ENCODE measurements at places on chromosomes 3 and 15.

GRCh38 chr3:49534581-49535441, 19.5 kb upstream of the BSN start:
- no peak for DNase-seq

- no peak for DNase-seq
These were observed 11.0 kb downstream of the LYSMD2 start for GRCh38 chr15:51726302-51727073.

DNA sequence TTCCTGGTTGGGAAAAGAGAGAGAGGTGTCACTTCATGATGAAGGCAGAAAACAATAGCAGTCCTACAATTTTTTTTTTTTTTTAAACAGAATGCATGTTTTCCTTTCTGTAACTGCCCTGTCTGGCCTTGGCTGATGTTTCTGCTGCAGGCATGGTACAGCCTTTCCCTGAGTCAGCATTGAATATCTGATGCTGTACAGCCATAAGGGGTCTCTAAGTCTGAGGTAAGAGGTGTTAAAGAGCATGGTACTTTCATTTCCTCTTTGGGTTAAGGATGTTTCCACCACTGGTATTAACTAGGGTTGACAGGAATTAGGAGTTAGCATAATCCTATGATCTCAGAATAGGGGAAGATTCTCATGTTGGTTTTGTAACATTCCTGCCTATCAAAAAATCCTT, 147.4 kb downstream of the CHST2 start:
- no peak for DNase-seq

DNA sequence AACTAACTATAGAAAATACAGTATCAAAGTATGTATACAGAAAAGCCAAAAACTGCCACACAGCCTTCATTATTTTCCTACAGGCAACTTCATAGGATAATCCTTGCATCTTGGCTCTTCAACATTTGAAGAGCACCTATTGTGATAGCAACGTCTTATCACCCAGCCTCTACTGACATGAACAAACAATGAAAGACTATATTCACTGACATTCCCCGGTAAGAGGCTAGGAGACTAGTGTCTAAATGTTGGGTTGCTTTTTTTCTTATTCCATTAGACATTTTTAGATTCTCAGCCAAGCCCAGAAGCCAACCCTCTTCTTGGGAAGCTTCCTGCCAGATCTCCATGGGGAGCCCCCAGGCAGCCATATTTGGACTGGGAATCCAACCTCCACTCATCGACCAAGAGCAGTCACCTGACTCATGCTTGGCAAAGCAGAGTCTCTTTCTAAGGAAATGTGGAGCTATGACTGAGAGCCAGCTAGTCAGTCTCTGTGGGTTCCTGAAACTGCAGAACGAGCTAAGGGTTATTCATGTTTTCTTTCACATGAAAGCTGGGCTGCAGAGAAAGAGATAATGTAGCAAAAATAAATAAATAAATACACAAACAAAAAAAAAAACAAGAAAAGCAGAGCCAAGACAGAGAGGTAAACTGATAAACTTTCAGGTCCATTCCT, 227.5 kb downstream of the MAGI1 start:
- DNase-seq, result no peak

- no peak for DNase-seq
These were observed 241.6 kb upstream of the COL8A1 start for GRCh38 chr3:99396651-99397275.

DNA sequence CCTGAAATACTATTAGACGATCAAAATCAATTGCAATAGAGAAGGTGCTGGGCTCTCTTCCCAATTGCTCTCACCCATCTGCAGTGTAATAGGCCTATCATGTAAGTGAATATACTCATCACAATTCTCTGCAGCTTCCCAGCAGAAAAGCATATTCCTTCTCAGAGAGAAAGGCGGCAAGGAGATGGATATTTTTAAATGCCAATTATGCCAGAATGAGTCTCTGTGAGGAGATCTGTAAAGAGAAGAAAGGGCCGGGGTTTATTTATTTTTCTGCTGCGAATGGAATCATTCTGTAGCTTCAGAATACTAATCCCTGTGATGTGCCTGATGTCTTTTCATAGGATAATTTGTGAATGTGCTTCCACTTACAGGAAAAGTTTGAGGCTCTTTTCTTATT, 112.0 kb downstream of the APBA2 start:
- DNase-seq, result no peak

- no peak for DNase-seq
These were observed 150.9 kb downstream of the IMPG2 start for GRCh38 chr3:101169516-101169915.

- no peak for DNase-seq
These were observed 330.7 kb upstream of the TPM1 start for GRCh38 chr15:62711691-62712454.

- DNase-seq, result no peak
These were observed 63.7 kb downstream of the ALCAM start for GRCh38 chr3:105430455-105430854.
